Calu3 (cell line): ENCODE measurements at places on chromosomes 1 and 21.
A peak's percentile ranks its signal among the peaks of the same experiment; 100 is the strongest.

GRCh38 chr1:20371411-20371810 lies 80.7 kb downstream of the VWA5B1 start:
- H3K27ac ChIP-seq: no peak overlapping the region
- H3K36me3 ChIP-seq: no peaks in the 10 kb centered on the region
- no peak overlapping the region for H3K4me3 ChIP-seq
- H3K4me1 ChIP-seq: peaks cover 19% of the 10 kb centered on the region
- peaks cover 40% of the 10 kb centered on the region for H3K27me3 ChIP-seq
- peak; percentile 18 for DNase-seq

DNA sequence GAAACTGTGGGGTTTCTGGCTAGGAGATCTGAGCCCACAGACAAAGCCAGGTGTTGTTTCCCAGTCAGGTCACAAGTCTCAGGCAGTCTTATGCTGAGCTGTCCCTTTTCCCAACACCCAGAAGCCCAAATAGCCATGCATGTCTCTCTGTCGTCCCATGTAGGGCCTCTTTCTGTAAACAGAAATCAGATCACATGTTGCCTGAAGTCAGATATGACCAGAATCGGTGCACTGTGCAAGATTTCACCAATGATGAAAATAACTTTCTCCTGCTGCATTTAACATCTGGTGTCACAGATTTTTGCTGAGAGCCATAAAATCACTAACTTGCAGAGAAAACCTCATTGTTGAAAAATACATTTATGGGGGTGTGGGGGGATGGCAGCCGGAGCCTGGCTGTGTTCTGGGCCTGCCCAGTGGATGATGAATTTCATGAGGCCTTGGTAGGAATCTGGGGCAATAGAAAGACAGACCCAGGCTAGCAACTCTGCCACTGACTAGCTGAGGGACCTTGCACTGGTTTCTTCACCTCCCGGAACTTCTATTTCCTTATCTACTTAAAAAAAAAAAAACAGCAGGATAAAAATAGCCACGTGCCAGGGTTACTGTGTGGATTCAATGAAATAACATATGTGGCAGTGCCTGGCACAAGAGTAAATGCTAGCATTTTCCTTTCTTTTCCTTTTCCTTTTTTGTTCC lies 158.8 kb upstream of the NFIA start:
- peaks cover 19% of the 10 kb centered on the region for H3K4me1 ChIP-seq
- H3K36me3 ChIP-seq: no peaks in the 10 kb centered on the region
- no peaks in the 10 kb centered on the region for H3K27me3 ChIP-seq
- no peak for DNase-seq

DNA sequence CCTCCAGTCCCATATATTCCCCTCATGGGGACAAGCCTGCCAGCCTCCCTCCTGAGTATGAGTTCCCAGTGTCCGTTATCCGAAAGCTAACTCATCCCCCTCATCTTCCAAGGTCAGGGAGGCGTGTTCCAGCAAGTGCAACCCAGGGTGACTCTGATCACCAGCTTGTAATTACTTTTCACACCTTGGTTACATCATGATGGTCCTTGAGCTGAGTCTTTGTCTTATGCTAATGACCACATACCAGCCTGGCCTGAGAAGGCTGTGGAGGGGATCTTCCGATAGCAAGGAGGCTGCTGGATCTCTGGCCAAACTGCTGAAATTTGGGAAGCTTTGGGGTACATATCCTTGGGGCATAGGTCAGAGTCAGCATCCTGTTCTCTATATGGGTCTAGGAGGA lies 99.6 kb downstream of the DDX20 start:
- H3K27me3 ChIP-seq: peaks cover 100% of the 10 kb centered on the region
- H3K36me3 ChIP-seq: no peaks in the 10 kb centered on the region
- DNase-seq: no peak
- no peaks in the 10 kb centered on the region for H3K4me1 ChIP-seq

- H3K4me3 ChIP-seq: no peak overlapping the region
- H3K4me1 ChIP-seq: no peaks in the 10 kb centered on the region
- H3K36me3 ChIP-seq: no peaks in the 10 kb centered on the region
- no peaks in the 10 kb centered on the region for H3K27me3 ChIP-seq
- no peak overlapping the region for H3K27ac ChIP-seq
- DNase-seq: no peak
Measured at GRCh38 chr21:16535102-16535422, 805.3 kb downstream of the USP25 start.

DNA sequence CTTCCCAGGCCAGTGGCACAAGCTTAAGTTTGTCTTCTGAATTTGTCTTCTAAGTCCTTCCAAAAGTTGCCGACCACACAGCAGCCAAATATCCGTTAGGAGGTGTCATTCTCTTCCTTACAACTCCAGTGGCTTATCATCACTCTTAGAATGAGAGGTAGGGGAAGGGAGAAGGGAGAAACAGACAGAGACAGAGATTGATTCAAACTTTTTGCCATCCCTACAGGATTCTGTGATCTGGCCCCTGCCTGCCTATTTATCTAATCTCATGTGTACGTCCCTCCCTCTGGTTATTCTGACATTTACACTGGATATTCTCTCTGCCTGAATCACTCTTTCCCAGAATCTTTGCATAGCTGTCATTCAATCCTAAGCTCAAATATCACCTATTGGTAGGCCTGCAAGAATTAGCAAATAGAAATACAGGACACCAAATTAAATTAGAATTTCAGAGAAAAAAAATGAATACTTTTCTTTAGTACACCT lies 488 bp upstream of the GNL2 start:
- peaks cover 10% of the 10 kb centered on the region for H3K27me3 ChIP-seq
- peaks cover 25% of the 10 kb centered on the region for H3K36me3 ChIP-seq
- peak overlapping the region; percentile 98 for H3K4me3 ChIP-seq
- DNase-seq: no peak
- peak overlapping the region; percentile 99 for H3K27ac ChIP-seq

GRCh38 chr1:25515033-25515432 lies 28.4 kb upstream of the LDLRAP1 start:
- no peaks in the 10 kb centered on the region for H3K36me3 ChIP-seq
- H3K27ac ChIP-seq: no peak overlapping the region
- DNase-seq: no peak
- H3K4me3 ChIP-seq: no peak overlapping the region
- peaks cover 25% of the 10 kb centered on the region for H3K27me3 ChIP-seq

GRCh38 chr1:161427733-161428516 lies 60.2 kb upstream of the CFAP126 start:
- peak overlapping the region; percentile 40 for H3K27ac ChIP-seq
- no peaks in the 10 kb centered on the region for H3K4me1 ChIP-seq
- DNase-seq: peak; percentile 19
- peaks cover 45% of the 10 kb centered on the region for H3K27me3 ChIP-seq
- H3K4me3 ChIP-seq: no peak overlapping the region

- H3K27me3 ChIP-seq: peaks cover 48% of the 10 kb centered on the region
- H3K27ac ChIP-seq: no peak within 1 kb of the TSS
- H3K36me3 ChIP-seq: no peaks in the 10 kb centered on the region
- no peak within 1 kb of the TSS for H3K4me3 ChIP-seq
- H3K4me1 ChIP-seq: no peaks in the 10 kb centered on the region
- DNase-seq: no peak
Measured at GRCh38 chr21:38498057-38498833, at the start of gene ERG. ERG (minus strand) TSS chr21:38498477; CDS start chr21:38498380, 97 bp downstream.

- H3K4me1 ChIP-seq: peaks cover 13% of the 10 kb centered on the region
- peak; percentile 18 for DNase-seq
- H3K27ac ChIP-seq: no peak overlapping the region
- H3K4me3 ChIP-seq: no peak overlapping the region
- H3K27me3 ChIP-seq: no peaks in the 10 kb centered on the region
Measured at GRCh38 chr1:29282924-29283803, 46.8 kb downstream of the PTPRU start.

GRCh38 chr1:210364479-210364878 lies 35.8 kb downstream of the HHAT start:
- DNase-seq: no peak
- H3K4me1 ChIP-seq: peaks cover 23% of the 10 kb centered on the region
- H3K36me3 ChIP-seq: no peaks in the 10 kb centered on the region
- H3K27ac ChIP-seq: no peak overlapping the region

DNA sequence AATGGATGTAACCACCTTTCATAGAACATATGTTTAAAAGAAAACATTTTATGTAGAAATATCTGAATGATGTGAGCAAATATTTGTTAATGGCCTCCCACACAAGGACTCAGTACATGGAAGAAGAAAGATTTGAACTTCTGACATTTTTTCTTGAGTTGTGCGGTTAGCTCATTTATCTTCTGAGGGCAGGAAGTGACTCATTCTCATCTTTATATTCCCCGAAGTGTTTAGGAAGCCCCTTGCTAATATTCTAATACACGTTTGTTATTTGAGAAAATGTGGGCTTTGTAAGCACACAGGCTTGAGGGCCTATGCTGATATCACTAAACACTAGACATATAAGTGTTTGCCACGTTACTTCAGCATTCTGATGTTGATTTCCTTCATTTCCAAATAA lies 392.5 kb upstream of the PTBP2 start:
- no peak overlapping the region for H3K4me3 ChIP-seq
- DNase-seq: no peak
- no peaks in the 10 kb centered on the region for H3K4me1 ChIP-seq
- no peaks in the 10 kb centered on the region for H3K27me3 ChIP-seq

- no peak overlapping the region for H3K4me3 ChIP-seq
- H3K36me3 ChIP-seq: no peaks in the 10 kb centered on the region
- no peak for DNase-seq
- H3K4me1 ChIP-seq: no peaks in the 10 kb centered on the region
- no peak overlapping the region for H3K27ac ChIP-seq
- no peaks in the 10 kb centered on the region for H3K27me3 ChIP-seq
Measured at GRCh38 chr1:246295340-246295739, 211.7 kb downstream of the SMYD3 start.

- no peak for DNase-seq
- peak overlapping the region; percentile 94 for H3K4me3 ChIP-seq
- H3K27ac ChIP-seq: peak overlapping the region; percentile 91
- H3K27me3 ChIP-seq: no peaks in the 10 kb centered on the region
- peaks cover 16% of the 10 kb centered on the region for H3K4me1 ChIP-seq
Measured at GRCh38 chr1:63523738-63524137, 413 bp downstream of the EFCAB7 start.

- no peaks in the 10 kb centered on the region for H3K4me1 ChIP-seq
- no peak overlapping the region for H3K4me3 ChIP-seq
- H3K27me3 ChIP-seq: no peaks in the 10 kb centered on the region
- H3K27ac ChIP-seq: no peak overlapping the region
- peaks cover 23% of the 10 kb centered on the region for H3K36me3 ChIP-seq
- no peak for DNase-seq
Measured at GRCh38 chr1:1554926-1555915, 14.8 kb upstream of the TMEM240 start.

- H3K36me3 ChIP-seq: no peaks in the 10 kb centered on the region
- H3K27me3 ChIP-seq: peaks cover 55% of the 10 kb centered on the region
- H3K4me3 ChIP-seq: no peak overlapping the region
- DNase-seq: no peak
Measured at GRCh38 chr1:119477710-119478109, 29.3 kb upstream of the HSD3B1 start.

- H3K27ac ChIP-seq: no peak overlapping the region
- DNase-seq: no peak
- H3K36me3 ChIP-seq: peaks cover 13% of the 10 kb centered on the region
- no peak overlapping the region for H3K4me3 ChIP-seq
Measured at GRCh38 chr21:36511484-36512220, 31.7 kb upstream of the CLDN14 start.

- H3K4me3 ChIP-seq: no peak overlapping the region
- no peaks in the 10 kb centered on the region for H3K4me1 ChIP-seq
- no peak overlapping the region for H3K27ac ChIP-seq
- no peaks in the 10 kb centered on the region for H3K27me3 ChIP-seq
Measured at GRCh38 chr21:33825419-33825818, 90.2 kb downstream of the ATP5PO start.

DNA sequence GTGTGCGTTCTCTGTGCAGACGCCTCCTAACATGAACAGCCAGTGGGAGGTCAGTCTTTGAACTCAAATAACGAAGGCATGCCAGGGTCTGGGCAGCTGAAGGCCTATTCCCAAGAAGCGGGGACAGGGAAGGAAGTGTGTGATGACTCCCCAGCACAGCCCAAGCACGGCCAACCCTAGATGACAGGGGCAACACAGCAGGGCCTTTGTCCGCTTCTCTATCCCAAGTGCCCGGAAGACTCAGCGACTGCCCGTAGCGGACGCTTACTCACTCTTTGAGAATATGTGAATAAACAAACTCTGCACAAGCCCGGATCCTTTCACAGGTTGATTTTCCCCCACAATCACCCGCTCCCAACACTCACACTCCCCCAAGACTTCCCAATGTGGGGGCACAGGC lies 11.2 kb downstream of the C1orf198 start:
- peak overlapping the region; percentile 95 for H3K27ac ChIP-seq
- peak; percentile 80 for DNase-seq
- no peaks in the 10 kb centered on the region for H3K27me3 ChIP-seq
- H3K36me3 ChIP-seq: peaks cover 33% of the 10 kb centered on the region

GRCh38 chr1:239293350-239294110 lies 92.8 kb upstream of the CHRM3 start:
- no peaks in the 10 kb centered on the region for H3K4me1 ChIP-seq
- no peak for DNase-seq
- H3K27ac ChIP-seq: no peak overlapping the region
- H3K27me3 ChIP-seq: no peaks in the 10 kb centered on the region

- H3K27me3 ChIP-seq: no peaks in the 10 kb centered on the region
- no peak overlapping the region for H3K27ac ChIP-seq
- no peak for DNase-seq
- no peak overlapping the region for H3K4me3 ChIP-seq
- peaks cover 8% of the 10 kb centered on the region for H3K4me1 ChIP-seq
- H3K36me3 ChIP-seq: no peaks in the 10 kb centered on the region
Measured at GRCh38 chr1:191495040-191495439, 663.2 kb upstream of the RGS18 start.

DNA sequence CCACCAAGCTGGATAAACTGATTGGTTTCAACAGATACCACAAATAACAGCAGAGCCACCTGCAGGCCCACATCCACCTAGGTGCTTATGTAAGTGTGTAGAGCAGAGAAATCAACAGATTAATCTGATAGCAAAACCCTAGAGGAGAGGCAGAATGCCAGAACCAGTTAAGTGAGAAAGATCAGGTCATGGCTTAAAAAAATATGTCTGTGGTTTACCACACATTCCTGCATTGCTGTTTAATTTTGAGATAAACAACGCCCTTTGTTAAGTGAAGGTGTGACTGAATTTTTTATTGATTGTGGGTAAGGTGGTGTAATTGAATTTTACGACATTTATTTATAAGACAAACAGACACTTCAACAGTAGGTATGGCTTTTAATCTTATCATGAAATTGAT lies 21.2 kb downstream of the CRNN start:
- peaks cover 18% of the 10 kb centered on the region for H3K4me1 ChIP-seq
- peaks cover 95% of the 10 kb centered on the region for H3K27me3 ChIP-seq
- peaks cover 8% of the 10 kb centered on the region for H3K36me3 ChIP-seq
- no peak overlapping the region for H3K4me3 ChIP-seq
- peak overlapping the region; percentile 3 for H3K27ac ChIP-seq

GRCh38 chr1:174273190-174273589 lies 113.9 kb downstream of the RABGAP1L start:
- H3K36me3 ChIP-seq: no peaks in the 10 kb centered on the region
- H3K27ac ChIP-seq: no peak overlapping the region
- H3K27me3 ChIP-seq: no peaks in the 10 kb centered on the region
- no peak for DNase-seq
- no peaks in the 10 kb centered on the region for H3K4me1 ChIP-seq
- no peak overlapping the region for H3K4me3 ChIP-seq

GRCh38 chr1:78068681-78069283 lies 23.0 kb downstream of the GIPC2 start:
- DNase-seq: no peak
- H3K27me3 ChIP-seq: no peaks in the 10 kb centered on the region
- no peak overlapping the region for H3K4me3 ChIP-seq
- no peaks in the 10 kb centered on the region for H3K36me3 ChIP-seq
